ENCODE measurements at places on chromosomes 2 and 18.

DNA sequence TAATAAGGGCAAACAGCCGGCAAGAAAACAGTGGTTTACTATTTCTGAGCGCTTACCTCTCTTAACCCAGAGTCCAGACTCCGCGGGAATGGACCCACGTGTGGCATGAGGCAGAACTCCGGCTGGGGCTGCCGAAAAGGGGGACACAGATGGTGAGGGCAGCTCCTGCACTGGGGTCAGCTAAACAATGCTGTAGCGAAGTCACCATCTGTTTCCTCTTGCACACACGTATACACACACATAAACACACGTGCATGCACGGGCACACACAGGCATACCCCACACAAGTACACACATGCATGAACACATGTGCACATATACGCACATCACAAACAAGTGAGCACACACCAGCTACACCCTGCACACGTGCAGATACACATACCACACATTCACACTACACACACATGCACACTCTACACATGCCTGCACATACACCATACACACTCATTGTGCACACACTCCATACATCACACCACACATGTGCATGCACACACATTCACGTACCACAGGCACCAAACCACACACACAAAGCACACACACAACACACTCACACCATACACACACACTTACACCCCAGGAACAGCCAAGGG lies 105.9 kb upstream of the ID2 start:
- DNase-seq: no peak

DNA sequence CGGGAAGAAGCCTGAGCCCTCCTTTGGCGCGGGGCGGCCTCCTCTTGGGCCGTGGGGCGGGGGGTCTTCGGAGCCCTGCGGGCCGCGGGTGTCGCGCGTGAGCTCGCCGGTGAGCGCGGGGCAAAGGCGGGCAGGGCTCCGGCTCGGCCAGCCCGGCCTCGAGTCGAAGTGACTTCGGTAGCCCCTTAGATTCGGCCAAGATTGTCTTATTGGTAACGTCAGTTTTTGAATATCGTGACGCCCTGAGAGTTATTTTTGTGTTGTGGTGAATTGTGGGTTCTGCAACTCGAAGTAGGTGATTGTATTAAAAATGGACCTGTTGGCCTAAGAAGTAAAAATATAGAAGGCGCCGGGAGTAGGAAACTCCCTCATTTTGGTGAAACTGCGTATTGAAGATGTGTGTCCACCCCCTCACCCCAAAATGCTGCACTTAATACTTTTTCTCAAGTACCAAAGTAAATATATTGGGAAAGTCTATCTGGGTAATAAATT lies 669 bp downstream of the MARCHF7 start:
- no peak for DNase-seq

GRCh38 chr2:39725401-39725800 lies 53.7 kb downstream of the THUMPD2 start:
- no peak for DNase-seq

- DNase-seq: no peak
Observed at GRCh38 chr2:4882941-4883340, 809.2 kb upstream of the SOX11 start.

GRCh38 chr2:166960702-166961270 lies 72.5 kb downstream of the XIRP2 start:
- DNase-seq: no peak

GRCh38 chr2:45778720-45779171 lies 127.3 kb downstream of the PRKCE start:
- peak; percentile 19 for DNase-seq

- no peak for DNase-seq
Observed at GRCh38 chr2:85154048-85154753, 21.0 kb downstream of the TCF7L1 start.

GRCh38 chr2:70341477-70341765 lies 39.6 kb upstream of the FAM136A start:
- no peak for DNase-seq

DNA sequence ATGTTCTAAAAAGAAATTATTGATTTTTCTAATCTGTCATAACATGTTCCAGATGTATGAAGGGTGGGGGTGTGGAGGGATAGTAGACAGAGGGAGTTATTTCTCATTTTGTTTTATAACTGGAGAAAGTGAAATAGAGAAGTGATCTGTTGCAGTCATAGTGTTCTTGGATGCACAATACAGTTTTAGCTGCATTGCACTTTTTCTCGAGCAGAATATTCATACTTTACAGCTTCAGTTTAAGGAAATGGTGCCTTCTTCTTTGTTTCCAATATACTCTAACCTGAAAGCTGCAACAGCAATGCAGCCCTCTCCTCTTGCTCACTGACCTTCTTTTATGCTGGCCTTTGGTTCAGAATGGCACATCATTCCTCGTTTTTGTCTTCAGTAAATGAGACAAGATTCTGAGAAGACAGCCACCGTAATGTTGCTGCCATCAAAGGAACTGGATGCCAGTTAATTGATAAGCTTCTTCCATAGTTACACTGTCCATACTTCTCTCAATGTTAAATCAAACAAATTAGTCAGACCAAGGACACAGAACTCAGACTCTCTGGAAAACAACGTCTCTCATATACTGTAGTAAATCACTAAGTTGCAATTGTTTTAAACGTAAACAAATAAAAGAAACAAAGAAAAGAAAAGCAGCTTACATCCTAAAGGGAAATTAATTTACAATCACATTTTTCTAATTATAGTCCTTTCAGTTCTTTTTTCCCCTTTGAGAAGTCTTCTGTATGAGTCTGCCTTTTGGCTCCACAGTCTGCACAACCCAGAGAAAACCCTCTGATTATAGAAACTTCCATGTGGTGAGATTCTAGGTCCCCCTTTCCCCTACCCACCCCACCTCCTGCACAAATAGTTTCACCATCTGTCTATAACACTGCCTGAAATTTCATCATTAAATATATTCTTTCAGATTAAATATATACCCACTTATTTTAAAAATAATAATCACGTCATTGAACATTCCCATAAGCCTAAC lies 97.4 kb upstream of the UGP2 start:
- no peak for DNase-seq

DNA sequence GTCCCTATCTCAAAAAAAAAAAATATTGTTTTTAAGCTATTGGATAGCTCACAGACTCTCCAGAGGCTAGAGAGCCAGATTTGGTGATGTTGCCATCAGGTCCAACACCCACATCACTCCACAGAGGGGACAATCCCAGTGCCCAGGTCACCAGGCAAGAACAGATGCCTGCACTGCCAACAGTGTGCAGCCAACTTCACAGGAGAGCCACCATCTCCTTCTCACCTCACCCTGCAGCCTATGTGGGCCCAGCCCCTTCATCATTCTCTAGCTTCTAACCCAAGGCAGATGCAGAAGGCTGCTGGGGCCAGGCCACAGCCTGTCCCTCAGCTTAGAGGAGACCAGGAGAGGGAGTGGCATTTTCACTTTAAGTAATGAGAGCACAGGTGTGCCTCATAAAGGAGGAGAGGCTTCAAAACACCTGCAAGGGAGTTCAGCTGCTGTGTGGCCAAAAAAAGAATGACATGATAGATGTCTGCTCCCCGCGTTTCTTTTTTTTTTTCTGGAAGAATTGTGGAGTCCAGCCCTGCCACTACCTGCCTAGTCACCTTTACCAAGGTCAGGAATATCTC lies 98.0 kb upstream of the ZSWIM2 start:
- no peak for DNase-seq

GRCh38 chr2:159982270-159982669 lies 80.1 kb downstream of the PLA2R1 start:
- DNase-seq: no peak

GRCh38 chr2:227834916-227835650 lies 21.4 kb downstream of the CCL20 start:
- DNase-seq: no peak

DNA sequence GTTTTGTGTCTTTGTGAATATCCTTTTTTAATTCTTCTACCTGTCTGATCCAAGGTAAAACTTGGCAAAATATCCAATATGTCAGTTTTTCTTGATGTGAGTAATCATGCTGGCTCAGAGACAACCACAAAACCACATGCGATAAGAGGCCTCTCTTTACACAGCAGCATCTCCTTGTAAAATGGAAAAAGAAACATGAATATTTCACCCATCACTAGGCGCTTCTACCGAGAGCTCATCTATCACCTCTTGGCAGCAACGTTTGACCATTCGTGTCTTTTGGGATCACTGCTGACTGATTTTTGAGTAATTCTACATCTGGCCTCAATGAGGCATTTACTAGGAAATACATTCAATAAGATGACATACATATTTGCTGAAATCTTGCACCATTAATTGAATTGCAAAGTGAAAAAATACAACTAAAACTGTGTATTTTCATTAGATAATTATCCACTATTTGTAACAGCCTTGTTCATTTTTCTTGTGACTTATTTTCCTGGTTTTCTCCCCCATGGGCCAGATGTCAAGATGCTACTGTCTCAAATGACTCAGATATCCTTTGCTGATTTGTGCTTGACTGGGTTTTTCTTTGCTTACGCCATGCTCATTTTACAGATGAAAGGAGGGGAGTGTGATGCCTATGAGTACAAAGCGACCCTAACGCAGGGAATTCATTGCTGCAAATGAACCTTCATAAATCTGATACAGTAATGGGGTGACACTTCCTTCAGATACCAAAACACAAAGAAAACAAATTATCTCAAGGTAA lies 467.5 kb downstream of the FBXO15 start:
- no peak for DNase-seq

DNA sequence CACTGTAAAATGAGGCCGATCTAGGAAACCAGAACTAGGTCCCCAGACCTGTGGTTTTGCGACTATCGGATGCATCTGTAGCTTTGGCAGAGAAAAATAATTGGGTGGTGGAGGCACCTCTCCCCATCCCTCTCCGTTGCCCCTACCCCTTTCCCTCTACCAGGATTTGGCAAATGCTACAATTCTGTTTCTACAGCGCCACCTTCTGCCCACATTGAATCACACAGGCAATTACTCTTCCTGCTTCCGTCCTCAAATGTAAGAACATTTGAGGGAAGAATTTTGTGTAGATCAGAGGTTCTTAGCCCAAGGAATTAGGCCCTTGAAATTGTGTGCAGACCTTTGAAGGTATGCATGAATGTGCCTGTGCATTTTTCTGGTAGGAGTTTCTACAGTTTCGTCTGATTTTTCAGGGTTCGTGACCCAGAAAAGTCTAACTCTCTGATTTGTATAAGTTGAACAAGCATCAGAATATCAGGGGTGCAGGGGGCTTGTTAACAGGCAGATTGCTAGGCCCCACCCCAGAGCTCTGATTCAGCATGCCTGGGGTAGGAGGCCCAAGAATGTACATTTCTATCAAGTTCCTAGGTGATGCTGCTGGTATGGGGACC lies 11.2 kb downstream of the ATP6V1B1 start:
- DNase-seq: no peak

DNA sequence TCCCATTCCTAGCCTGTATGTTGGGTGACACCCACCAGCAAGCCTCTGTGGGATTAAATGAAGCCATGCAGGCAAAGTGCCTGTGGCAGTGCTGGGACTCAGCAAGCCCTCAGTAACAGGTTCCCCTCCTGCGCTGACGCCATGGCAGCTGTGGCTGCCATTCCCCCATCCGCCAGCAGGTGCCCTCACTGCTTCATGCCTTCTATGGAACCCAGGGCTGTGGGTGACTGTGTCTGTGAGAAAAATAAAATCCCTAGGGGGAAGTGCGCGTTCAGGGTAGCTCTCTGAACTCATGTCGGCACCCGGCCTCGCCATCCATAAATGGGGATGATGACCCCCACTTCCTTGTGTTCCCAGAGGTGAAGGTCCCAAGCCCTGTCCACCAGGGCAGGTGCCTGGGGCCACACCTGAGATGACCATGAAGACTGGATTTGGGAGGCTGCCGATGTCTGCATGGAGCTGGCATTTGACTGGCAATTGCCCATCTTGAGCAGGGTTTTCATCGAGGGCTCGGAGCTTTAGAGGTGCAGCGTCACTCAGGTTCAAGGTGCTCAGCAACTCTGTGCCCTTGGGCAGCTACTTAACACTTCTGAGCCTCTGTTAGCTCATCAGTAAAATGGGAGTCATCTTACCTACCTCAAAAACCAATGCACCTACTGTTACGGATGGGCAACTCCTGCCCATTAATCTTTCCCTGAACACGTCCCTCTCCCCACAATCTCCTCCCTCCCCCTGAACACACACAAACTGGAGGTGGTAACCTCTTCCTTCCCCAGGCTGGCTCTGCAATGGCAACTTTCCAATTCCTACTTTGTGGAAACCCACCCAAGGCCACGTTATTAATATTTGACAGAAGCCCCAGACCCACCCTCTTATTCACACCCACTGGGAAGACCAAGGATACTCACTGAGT lies 2.9 kb upstream of the MAL start:
- peak; percentile 66 for DNase-seq

GRCh38 chr2:66252109-66252508 lies 182.8 kb upstream of the MEIS1 start:
- no peak for DNase-seq
